ENCODE measurements at places on chromosomes 3 and 15.

DNA sequence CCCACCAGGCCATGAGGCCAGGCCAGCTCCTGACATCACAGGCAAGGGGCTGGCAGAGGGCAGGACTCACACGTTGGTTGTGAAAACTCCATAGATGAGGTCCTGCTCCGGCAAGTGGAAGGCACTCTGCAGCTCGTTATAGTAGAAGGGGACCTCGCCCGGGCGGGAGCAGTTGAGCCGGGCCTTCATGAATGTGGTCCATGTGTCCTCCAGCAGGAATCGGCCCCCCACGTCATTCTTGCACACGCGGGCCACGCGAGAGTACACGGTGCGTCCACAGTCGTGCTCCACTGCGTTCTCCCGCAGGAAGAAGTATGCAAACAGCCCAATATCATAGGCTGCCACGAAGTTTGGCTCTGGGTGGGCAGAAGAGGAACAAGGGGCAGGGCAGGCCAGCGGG, 101.2 kb downstream of the SEMA5B start:
- no peak for DNase-seq

- DNase-seq, result no peak
Measured at GRCh38 chr3:170081079-170081741, 43.4 kb downstream of the GPR160 start.

GRCh38 chr15:75672646-75673425, 25.1 kb downstream of the SNX33 start:
- peak; percentile 58 for DNase-seq

GRCh38 chr3:189076449-189076848, 95.3 kb upstream of the TPRG1 start:
- DNase-seq, result no peak

- no peak for DNase-seq
Measured at GRCh38 chr15:39828374-39828931, 45.8 kb upstream of the FSIP1 start.

- DNase-seq, result no peak
Measured at GRCh38 chr3:144294659-144295538, 323.3 kb downstream of the DIPK2A start.

GRCh38 chr3:70615286-70615685, 302.8 kb upstream of the MDFIC2 start:
- DNase-seq, result no peak

- DNase-seq, result no peak
Measured at GRCh38 chr15:101349047-101349951, 54.3 kb upstream of the SNRPA1 start.

Data from fibroblast of skin of left biceps (primary cell).